Thyroid gland (tissue), 4 donors: ENCODE measurements at places on chromosomes 5 and 9.

DNA sequence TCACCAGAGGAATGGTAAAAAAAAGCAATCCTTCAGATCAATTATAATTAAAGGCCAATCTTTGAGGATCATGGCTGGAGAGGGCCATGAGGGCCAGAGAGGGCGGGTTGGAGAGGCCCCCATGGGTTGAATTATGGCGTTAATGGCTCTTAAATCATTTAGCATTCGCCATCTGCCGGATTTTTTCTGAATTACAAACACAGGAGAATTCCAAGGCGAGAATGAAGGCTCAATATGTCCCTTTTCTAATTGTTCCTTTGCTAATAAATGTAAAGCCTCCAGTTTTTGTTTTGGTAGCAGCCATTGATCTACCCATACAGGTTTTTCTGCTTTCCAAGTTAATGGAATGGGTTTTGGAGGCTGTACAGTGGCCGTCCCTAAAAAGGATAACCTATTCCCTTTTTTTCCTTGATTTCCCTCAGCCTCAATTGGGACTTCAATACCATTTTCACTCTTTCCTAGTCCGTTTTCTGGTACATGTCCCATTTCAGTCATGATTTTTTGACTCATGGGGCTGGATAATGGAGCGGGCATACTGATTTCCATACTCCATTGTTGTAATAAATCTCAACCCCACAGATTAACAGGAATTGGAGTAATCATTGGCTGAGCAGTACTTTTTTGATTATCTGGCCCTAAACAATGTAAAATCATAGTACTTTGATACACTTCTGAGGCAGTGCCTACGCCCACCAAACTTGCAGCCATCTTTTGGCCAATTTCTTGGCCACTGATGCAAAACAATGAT is 6.7 kb upstream of the TMEM141 start:
- H3K4me1 ChIP-seq: peaks cover 12% of the 10 kb centered on the region
- no peaks in the 10 kb centered on the region for H3K36me3 ChIP-seq
- no peak for DNase-seq
- no peak overlapping the region for H3K4me3 ChIP-seq
- no peak overlapping the region for H3K27ac ChIP-seq

DNA sequence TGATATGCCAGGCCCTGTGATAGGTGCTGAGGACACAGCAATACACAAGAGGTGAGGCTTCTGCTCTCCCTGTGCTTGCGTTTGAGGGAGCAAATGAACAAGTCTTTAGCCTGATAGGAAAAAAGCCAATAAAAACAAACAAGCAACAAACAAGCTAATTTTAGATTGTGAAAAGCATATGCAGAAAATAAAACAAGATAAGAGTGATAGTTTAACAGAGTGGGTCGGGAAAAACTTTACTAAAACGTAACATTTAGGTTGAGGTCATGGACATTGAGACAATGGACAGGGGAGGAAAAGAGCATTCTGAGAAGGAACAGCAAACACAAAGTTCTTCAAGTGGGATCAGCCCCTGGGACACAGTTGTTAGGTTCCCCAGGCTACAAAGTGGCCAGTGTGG is 4.3 kb downstream of the SMIM3 start:
- H3K27me3 ChIP-seq: no peaks in the 10 kb centered on the region
- DNase-seq: no peak
- H3K27ac ChIP-seq: peak overlapping the region; percentile 88
- no peak overlapping the region for H3K4me3 ChIP-seq
- peaks cover 26% of the 10 kb centered on the region for H3K4me1 ChIP-seq

GRCh38 chr5:63555874-63556273 is 406.4 kb downstream of the HTR1A start:
- no peak overlapping the region for H3K4me3 ChIP-seq
- DNase-seq: no peak
- no peaks in the 10 kb centered on the region for H3K27me3 ChIP-seq
- no peak overlapping the region for H3K27ac ChIP-seq
- H3K36me3 ChIP-seq: no peaks in the 10 kb centered on the region
- H3K4me1 ChIP-seq: no peaks in the 10 kb centered on the region

- H3K27ac ChIP-seq: no peak overlapping the region
- H3K4me3 ChIP-seq: no peak overlapping the region
- H3K36me3 ChIP-seq: no peaks in the 10 kb centered on the region
- DNase-seq: no peak
- H3K27me3 ChIP-seq: no peaks in the 10 kb centered on the region
Observed at GRCh38 chr5:56620903-56621677, 194.3 kb upstream of the MAP3K1 start.

DNA sequence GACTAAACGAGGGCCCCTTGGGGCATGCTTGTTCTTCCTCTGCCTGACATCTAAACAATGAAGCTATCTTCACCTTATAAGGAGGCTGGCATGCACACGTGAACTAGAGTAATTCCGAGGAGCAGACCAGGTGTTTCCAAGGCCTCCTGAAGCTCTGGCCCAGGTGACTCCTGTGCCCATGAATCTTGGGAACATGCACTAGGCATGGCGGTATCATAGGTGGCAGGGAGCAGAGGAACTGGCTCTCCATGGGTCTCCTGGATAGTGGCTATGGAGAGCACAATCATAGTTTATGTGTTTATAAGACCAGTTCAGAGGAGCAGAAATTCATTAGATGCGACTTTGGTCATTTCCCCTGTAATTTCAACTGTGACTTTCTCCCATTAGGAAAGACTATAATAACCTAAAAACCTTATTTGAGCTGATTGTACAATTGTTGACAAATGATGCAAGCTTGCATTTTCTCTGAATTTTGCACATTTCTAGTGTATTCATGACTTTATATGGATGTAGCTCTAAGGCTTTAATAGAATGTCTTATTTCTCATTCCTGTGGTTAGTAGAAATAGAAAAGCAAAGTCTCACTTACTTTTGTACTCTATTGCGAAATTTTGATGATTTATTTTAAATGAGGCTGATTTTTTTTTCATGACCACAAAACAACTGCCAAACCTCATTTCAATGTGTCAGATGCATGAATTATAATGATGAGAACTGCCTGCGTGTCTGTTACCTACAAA is 135.3 kb upstream of the RPS23 start:
- no peak overlapping the region for H3K4me3 ChIP-seq
- no peak overlapping the region for H3K27ac ChIP-seq
- no peaks in the 10 kb centered on the region for H3K36me3 ChIP-seq
- no peak for DNase-seq

DNA sequence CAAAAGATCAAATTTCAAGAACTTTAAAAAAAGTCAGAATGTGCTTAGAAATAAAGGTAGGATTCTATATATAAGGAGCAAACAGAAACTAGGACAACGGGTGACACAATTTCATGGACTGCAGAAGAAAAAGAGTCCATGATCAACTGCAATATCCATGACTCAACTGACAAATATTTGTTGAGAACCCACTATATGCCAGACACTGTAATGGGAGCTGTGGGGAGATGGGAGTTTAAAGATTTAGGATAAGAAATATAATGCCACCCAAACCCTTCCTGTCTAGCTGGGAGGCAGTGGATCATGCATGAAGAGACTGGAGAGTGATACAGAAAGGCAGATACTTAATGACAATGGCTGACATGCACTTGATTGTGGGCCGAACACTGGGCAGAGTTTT is 27.6 kb upstream of the CCDC112 start:
- no peak overlapping the region for H3K4me3 ChIP-seq
- no peaks in the 10 kb centered on the region for H3K4me1 ChIP-seq
- H3K27ac ChIP-seq: no peak overlapping the region
- no peaks in the 10 kb centered on the region for H3K36me3 ChIP-seq
- no peak for DNase-seq
- no peaks in the 10 kb centered on the region for H3K27me3 ChIP-seq

- H3K36me3 ChIP-seq: no peaks in the 10 kb centered on the region
- DNase-seq: no peak
- H3K4me3 ChIP-seq: no peak overlapping the region
- no peaks in the 10 kb centered on the region for H3K27me3 ChIP-seq
Observed at GRCh38 chr9:76257311-76257710, 136.9 kb downstream of the RFK start.

GRCh38 chr5:4627131-4627530 is 513.0 kb upstream of the ADAMTS16 start:
- H3K4me3 ChIP-seq: no peak overlapping the region
- H3K27me3 ChIP-seq: no peaks in the 10 kb centered on the region
- no peak for DNase-seq
- no peaks in the 10 kb centered on the region for H3K36me3 ChIP-seq
- H3K27ac ChIP-seq: no peak overlapping the region

- no peak overlapping the region for H3K4me3 ChIP-seq
- H3K36me3 ChIP-seq: no peaks in the 10 kb centered on the region
- DNase-seq: no peak
- no peaks in the 10 kb centered on the region for H3K27me3 ChIP-seq
- no peak overlapping the region for H3K27ac ChIP-seq
- no peaks in the 10 kb centered on the region for H3K4me1 ChIP-seq
Observed at GRCh38 chr9:134251296-134252069, 74.8 kb upstream of the RXRA start.

- peak; percentile 72 for DNase-seq
- H3K4me1 ChIP-seq: peaks cover 27% of the 10 kb centered on the region
- peak overlapping the region; percentile 81 for H3K27ac ChIP-seq
- no peaks in the 10 kb centered on the region for H3K27me3 ChIP-seq
Observed at GRCh38 chr9:104868303-104868686, 59.7 kb downstream of the ABCA1 start.

GRCh38 chr5:27381686-27382085 is 343.3 kb upstream of the CDH9 start:
- no peaks in the 10 kb centered on the region for H3K4me1 ChIP-seq
- H3K27me3 ChIP-seq: no peaks in the 10 kb centered on the region
- no peak overlapping the region for H3K4me3 ChIP-seq
- no peak overlapping the region for H3K27ac ChIP-seq

- no peak overlapping the region for H3K4me3 ChIP-seq
- no peaks in the 10 kb centered on the region for H3K36me3 ChIP-seq
- H3K4me1 ChIP-seq: no peaks in the 10 kb centered on the region
- no peak for DNase-seq
- no peak overlapping the region for H3K27ac ChIP-seq
Observed at GRCh38 chr9:10804486-10804885, 191.7 kb upstream of the PTPRD start.

GRCh38 chr5:31047621-31048020 is 145.9 kb upstream of the CDH6 start:
- no peak overlapping the region for H3K27ac ChIP-seq
- DNase-seq: no peak
- no peak overlapping the region for H3K4me3 ChIP-seq
- no peaks in the 10 kb centered on the region for H3K36me3 ChIP-seq

DNA sequence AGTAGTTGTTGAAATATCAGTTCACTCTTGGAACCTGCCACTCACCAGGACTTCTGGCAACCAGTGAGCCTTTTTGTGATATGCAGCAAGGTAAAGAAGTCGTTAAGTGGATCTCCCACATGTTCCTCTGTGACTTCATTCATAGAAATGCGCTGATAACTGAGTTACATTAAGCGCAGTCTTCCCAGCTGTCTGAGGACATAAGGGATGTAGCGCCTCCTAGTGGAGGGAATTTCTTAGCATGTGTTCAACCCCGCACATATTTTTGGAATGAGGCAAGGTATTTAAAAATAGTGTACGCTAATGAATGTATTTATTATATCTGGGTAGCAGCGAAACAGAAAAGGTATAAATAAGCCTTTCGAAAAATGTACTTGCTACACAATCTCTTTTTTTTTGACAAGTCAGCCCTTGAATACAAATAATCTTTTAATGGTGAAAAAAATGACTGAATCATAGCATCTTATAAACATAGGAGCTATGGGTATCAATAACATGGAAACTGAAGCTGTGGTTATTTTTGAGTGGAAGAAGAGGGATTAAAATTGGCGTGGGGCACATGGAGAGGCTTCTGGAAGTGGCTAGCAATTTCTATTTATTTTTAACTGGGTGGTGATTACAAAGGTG is 38.0 kb downstream of the PALM2AKAP2 start:
- H3K4me3 ChIP-seq: no peak overlapping the region
- no peak overlapping the region for H3K27ac ChIP-seq
- no peaks in the 10 kb centered on the region for H3K27me3 ChIP-seq
- H3K4me1 ChIP-seq: no peaks in the 10 kb centered on the region

DNA sequence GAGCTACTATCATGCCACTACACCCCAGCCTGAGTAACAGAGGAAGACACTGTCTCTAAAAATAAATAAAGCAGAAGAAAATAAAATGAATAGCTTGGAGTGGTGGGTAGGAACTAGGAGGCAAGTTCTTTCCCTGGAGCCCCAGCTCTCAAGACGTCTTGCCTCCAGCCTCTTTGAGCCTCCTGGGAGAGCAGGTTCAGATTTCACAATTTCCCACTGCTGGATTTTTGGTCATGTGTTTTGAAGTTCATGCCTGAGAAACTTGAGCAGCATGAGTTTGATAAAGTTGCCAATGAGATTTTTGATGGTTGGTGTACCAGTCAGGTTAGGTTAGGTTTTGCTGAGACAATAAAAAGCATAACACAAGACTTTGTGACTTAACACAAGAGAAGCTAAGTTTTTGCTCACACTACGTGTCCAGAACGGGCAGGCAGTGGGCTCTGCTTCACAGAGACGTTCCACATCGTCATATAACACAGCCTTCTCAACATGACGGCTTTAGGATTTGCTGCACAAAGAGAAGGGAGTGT is 4.1 kb upstream of the CCDC69 start:
- H3K27me3 ChIP-seq: no peaks in the 10 kb centered on the region
- no peak for DNase-seq
- no peaks in the 10 kb centered on the region for H3K36me3 ChIP-seq
- H3K27ac ChIP-seq: no peak overlapping the region
- peaks cover 6% of the 10 kb centered on the region for H3K4me1 ChIP-seq

DNA sequence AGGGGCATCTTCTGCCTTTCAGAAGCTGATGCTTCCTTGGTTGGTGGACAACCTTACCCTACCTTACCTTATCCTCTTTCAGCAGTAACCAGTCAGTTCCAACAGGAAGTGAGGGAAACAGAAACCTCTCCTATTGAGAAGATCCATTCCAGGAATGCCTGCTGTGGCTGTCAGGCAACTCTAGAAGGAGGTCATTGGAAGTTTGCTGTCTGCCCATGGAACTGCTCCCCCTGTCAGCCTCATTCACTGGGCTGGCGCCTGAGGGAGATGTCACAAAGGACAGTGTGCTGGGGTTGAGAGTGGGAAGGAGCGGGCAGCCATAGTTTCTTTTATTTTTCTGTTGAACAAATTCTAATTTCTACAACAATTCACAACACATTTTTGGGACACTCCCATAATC is 54.7 kb downstream of the IRX1 start:
- DNase-seq: no peak
- no peaks in the 10 kb centered on the region for H3K4me1 ChIP-seq
- H3K27ac ChIP-seq: no peak overlapping the region
- H3K27me3 ChIP-seq: no peaks in the 10 kb centered on the region

DNA sequence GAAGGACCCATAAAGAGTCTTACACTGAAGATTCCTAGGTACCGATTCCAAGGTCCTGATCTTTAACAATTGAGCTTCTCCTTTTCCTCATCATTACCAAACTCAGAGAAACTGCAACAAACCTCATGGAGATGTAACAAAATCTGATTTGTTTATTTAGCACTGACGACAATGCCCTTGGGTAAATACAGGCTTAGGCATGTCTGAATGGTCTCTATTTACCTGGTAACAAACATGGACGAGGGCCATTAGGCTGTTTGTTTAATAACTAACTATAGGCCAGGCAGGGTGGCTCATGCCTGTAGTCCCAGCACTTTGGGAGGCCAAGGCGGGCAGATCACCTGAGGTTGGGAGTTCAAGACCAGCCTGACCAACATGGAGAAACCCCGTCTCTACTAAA is 333.3 kb downstream of the AGTPBP1 start:
- DNase-seq: no peak
- H3K27me3 ChIP-seq: no peaks in the 10 kb centered on the region
